ENCODE measurements at places on chromosomes 2 and 18.

GRCh38 chr2:236974148-236974547 is 111.5 kb upstream of the COPS8 start:
- no peak for DNase-seq

DNA sequence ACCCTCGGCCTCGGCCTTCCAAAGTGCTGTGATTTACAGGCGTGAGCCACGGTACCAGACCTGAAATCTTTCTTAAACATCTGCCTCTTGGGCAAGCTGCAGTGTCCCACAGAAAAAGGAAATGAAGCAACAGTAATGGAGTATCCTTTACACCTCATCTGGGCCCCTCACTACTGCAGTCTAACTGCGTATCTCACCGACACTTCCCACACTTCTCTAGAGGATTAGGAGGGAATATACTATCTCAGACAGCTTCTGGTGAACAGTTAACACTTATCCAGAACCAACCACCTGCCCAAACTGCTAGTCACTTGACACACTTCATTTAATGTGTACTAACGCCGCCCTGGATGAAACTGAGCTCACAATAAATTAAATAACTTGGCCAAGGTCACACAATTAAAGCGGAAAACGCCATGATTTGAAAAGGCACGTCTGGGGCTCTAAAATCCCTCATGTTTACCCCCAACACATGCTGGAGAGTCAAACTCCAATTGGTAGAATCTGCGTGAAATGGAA is 993 bp downstream of the COX7A2L start:
- DNase-seq: no peak

DNA sequence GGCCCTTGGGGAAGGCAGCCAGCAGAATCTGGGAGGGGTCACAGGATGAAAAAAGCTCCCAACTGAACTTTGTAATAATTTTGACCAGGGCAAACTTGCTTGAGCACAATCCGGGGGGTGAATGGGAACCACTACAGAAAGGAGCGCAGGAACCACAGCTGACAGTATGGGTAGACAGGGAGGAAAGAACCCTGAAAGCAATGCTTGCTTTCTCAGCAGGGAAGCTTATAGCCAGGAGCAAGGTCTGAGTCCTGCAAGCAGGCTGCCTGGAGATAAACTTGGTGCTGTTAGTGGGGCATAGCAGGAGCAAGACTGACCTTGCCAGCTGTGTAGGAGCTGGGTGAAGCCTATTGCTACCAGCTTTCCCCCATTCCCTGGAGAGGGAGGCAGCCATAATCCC is 195.2 kb downstream of the MTCL1 start:
- no peak for DNase-seq

GRCh38 chr2:10398496-10398895 is 49.6 kb downstream of the ODC1 start:
- DNase-seq: no peak

GRCh38 chr2:79387431-79387830 is 125.4 kb upstream of the CTNNA2 start:
- DNase-seq: no peak

DNA sequence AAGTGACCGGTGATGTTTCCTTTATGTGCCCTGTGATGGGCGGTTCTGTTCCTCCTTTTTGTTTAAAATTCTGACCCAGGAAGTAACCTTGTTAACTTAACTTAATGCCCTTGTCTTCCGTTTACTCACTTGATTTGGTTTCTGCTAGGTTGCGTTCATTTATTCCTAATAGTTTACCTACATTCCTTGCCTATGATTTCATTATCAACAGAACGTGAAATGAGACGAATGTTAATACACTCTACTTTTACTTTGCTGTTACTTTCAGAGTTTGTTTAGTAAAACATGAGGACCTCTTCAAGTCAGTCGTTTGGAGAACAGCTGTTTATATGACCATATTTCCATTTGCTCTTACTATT is 638 bp downstream of the CEP192 start:
- no peak for DNase-seq

DNA sequence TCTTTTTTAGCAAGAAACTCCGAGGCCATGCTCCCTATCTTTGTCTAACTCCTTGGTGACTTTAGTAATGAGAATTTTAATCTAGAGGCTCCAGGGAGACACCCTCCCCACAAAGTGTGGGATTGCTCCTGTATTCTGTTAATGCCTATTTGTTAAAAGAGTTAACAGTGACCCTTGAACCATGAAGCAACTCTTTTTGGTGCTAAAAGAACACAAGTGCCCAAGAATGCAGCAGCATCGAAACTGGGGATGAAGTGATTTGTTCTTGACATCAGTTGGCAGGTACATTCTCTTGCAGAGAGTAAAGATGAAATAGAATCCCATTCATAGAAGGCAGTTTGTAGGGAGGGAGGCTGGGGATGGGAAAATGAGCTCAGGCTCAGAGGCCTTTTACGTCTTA is 50.0 kb downstream of the FMNL2 start:
- DNase-seq: no peak

- DNase-seq: no peak
Measured at GRCh38 chr2:199668645-199669044, 182.3 kb downstream of the FTCDNL1 start.

DNA sequence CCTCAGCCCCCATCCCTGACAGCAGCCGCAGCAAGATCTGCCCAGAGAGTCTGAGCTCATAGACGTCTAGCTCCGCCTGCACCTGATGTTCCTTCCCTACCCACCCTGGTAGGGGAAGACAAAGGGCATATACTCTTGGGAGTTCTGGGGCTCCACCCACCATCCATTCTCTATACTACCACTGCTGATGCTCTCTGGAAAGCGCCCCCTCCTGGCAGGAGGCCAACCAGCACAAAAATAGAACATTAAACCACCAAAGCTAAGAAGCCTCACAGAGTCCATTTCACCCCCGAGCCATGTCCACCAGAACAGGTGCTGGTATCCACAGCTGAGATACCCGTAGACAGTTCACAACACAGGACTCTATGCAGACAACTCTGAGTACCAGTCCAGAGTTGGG is 662.6 kb upstream of the FAM98A start:
- no peak for DNase-seq

DNA sequence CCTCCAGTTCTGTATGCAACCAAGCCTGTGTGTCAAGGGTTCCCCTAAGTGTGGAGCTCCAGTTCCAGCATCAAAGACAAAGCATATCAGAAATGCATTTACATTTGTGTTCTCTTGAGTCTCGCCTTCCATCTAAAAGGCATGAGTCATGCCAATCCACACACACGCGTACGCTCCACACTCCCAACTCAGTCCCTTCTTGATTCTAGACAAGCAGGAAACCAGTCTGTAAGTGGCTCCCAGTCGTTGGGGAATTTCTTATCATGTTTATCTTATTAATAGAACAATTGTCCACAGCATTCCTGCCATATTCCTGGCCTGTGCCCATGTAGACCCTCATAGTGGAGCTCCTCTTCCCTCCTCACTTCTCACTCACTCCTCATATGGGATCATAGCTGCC is 86.4 kb upstream of the SLC35G4 start:
- DNase-seq: no peak

DNA sequence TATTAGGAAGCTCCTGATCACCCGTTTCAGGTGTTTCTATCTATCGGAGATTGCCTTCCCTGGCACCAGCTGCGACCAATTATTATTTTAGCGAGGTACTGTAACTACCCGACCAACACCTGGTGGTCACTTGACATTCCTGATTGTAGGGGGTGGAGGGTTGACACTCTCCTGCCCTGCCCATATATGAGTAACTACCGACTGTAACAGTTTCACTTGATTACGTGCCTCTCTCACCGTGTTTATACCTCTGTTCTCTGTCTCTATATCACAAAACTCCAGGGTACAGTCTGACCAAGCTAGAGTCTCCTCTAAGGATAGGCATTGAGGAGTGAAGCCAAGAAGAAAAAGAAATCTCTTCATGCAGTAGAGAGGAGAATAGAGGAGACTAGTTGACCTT is 268.0 kb upstream of the LRATD1 start:
- no peak for DNase-seq

- DNase-seq: no peak
Measured at GRCh38 chr2:44934983-44935728, 6.3 kb upstream of the SIX3 start.

GRCh38 chr2:70806013-70806412 is 14.4 kb downstream of the CLEC4F start:
- no peak for DNase-seq

- DNase-seq: no peak
Measured at GRCh38 chr2:238422285-238422684, 4.4 kb upstream of the ASB1 start.

- DNase-seq: no peak
Measured at GRCh38 chr18:59633317-59633716, 63.9 kb downstream of the CCBE1 start.

DNA sequence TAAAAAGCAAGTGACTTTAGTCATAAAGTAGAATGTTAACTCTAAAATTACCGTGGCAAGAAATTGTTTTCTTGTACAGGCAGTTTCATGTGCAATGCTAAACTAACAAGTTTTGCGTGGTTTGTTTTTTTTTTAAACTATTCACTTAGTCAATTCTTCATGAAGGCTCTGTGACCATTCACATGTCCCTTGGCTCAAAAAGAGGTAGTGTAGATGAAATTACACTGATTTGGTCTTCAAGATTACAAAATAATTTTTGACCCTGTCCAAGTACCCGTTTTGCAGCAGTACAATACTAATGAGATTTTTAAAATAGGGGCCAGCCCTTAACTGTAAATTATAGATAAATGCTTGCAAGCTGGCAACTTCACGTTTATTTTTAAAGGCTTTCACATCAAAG is 1.3 kb downstream of the TMEM131 start:
- no peak for DNase-seq

DNA sequence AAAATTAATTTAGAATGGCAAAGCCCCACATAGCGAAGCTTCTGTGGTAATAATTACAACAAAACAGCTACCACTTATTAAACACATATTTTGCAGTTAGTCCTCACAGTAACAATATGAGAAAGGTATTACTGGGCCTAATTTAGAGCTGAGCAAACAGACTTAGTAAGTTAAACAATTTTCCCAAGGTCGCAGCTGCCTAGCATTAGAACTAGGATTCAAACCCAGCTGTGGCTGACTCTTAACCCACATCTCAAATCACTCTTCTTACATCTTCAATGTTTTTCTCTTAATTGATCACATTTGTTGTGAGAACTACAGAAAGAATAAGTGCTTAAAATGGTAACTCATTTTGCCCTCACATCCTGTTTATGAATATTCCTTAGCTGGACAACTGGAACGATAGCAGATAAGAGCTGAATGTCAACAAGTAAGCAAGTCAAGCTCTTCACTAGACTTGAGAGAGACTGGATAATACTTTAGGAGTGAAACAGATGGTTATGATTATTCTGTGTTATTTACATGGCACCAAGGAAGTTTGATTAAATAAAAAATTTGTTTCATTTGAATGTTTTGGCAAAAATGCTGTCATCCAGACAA is 59.4 kb upstream of the TMEM17 start:
- DNase-seq: no peak

DNA sequence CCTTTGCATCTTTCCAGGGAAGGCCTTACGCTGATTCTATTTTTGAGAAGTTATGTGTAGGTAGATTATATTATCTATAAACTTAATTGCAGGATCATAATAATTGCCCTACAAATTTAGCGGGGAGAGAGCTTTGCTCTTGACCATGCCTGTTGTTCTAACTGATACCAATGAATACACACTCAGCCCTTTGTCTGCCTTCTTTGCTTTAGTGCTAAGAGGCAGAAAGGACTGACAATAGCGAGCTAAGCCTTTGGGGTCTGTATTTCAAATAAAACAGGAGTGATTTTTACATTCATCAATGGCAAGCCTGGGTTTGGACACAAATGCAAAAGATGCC is 115.3 kb upstream of the STON1 start:
- no peak for DNase-seq

GRCh38 chr2:145601361-145601925 is 1081.5 kb upstream of the ZEB2 start:
- DNase-seq: no peak

- DNase-seq: no peak
Measured at GRCh38 chr2:46580416-46580815, 101.1 kb downstream of the TMEM247 start.

GRCh38 chr2:241194811-241195210 is 6.3 kb downstream of the ANO7 start:
- DNase-seq: no peak

DNA sequence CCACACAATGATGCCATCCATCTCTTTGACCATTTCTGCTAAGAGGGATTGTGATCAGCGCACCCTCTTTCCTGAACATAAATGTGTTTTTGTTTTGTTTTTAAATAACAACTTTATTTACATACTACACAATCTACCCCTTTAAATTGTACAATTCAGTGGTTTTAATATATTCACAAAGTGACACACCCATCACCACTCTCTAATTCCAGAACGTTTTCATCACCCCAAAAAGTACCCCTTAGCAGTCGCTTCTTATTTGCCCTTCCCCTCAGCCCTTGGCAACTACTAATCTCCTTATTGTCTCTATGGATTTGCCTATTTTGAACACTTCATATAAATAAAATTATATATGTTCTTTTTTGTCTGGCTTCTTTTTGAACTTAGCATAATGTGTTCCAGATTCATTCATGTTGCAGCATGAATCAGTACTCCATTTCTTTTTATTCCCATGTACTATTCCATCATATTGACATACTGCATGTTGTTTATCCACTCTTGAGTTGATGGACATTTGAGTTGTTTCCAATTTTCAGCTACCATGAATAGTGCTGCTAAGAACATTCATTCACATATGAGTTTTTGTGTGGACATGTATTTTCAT is 150.9 kb upstream of the NABP1 start:
- DNase-seq: no peak

DNA sequence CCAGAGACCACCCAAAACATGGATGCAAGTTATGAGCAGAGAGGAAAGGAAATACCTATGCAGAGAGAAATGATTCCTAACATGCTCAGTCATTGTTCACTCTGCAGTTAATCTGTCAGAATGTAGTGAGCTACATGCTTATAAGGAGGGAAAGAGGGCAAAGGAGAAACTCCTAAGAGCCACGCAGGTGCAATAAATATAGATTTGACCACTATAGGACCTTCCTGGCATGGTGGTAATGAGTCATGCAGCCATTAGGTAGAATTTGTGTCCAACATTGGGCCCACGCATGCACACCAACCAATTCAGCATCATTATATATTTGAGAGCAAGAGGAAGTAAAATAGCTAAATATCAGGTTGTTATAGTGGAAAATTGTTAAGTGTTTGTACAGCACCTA is 699.9 kb downstream of the DSC3 start:
- DNase-seq: no peak

DNA sequence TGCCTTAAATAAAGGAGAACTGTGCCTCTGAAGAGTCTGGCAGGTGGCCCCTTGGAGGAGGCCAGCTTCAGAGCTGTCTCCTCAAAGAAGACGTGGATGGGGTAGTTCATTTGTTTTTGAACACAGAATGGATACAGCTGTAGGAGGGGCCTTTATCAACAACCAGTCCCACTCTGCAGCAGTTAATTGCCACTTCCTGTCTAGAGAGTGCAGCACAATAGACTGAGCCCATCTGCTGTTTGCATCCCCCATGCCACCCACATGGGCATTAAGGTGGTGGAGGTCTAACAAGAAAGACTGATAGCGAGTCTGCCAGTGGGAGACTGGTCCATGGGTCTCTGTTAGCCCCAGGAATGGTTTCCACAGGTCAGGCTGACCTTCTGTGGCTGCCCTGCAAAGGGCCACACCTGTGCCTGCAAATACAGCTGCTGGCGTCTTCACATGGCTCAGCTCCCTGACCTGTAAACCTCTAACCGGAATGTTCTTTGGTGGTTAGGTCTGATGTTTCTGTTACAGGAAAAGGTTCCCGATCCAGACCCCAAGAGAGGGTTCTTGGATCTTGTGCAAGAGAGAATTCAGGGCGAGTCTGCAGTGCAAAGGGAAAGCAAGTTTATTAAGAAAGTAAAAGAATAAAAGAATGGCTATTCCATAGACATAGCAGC is 153.3 kb upstream of the ITGA6 start:
- no peak for DNase-seq

All from Panc1 (cell line).